ENCODE measurements at places on chromosomes 2 and 18.

DNA sequence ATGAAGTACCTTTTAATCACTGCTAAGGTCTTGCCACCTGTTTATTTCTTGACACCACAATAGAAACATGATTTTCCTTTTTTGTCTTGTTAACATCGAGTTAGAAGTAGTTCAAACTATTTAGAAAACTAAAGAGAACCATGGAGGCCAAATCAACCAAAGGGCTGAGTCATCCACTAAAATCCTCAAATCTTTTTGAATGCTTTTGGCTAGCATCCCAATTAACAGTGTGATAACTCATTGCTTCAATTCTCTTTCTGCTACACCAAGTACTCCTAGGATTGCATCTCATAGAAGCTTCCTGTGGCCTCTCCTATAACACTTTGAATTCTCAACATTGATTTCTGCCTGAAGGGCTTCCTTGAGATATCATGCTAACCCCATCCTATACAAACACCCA lies 159.9 kb upstream of the MMADHC start:
- no peak for DNase-seq

DNA sequence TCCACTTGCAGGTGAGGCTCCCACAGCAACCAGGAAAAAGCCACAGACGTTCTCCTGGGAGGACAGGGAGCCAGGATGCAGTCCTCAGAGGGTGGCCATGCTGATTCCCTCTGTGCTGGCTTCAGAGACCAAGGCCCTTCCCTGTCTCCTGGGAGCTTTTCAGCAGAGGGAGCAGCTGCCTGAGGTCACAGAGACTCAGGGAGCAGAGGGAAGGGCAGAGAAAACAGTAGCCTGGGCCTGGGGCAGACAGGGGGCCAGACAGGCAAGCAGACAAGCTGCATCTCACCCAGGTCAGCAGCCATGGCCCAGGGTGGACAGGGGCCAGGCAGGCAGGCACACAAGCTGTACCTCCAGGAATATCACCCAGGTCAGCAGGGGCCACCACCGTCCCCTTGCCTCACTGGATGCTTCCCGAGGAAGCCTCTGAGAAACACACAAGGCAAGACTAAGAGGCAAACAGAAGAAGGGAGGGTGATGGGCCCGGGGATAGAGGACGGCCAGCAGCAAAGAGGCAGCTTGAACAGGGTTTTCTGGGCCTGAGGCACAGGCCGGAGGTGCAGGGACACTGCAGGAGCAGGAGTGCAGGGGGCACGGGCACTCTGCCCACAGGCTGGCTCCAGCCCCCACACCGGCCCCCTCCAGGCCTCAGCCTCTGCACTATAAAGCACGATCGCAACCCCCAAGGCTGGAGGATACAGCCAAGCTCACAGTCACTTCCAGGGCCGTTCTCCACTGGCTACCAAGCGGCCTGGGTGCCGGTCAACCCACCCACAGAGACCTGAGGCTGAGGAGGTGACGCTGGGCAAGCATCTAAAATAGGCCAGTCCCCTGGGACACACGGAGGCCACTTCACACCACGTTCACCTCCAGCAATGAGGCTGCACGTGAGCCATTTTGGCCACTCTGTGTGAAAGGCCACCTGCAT lies 6.1 kb downstream of the SLC66A2 start:
- no peak for DNase-seq

GRCh38 chr2:157168501-157168900 lies 89.0 kb upstream of the GALNT5 start:
- DNase-seq, result no peak

GRCh38 chr18:41820784-41821183 lies 134.2 kb upstream of the PIK3C3 start:
- DNase-seq, result no peak

DNA sequence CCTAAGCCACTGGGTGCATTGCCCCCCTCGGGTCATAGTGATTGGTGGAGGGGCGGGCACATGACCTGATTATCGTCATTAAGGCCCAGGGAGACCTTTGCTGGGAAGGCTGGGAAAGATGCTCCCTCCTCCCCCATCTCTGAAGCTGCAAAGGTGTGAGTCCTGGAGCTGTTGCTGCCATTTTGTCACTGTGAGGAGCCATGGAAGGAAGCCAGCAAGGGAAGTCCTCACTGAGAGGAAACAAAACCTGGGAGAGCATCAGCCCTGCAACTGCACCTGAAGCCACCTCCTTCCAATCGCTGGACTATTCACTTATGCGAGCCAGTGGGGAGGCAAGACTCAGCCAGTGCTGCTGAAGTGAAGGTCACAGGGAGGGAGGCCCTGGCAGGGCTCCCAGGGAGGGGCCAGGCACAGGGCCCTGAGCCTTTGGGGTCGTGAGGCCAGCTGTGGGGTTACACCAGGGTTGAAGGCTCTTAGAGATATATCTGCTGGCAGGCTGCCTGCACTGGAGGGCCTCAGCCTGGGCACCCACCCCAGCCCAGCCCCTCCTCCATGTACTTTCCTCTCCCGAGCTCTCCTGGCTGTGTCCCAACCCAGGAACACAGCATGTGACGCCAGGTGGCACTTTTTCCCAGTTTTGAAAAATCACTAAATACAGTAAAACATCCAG lies 10.7 kb upstream of the FAHD2A start:
- DNase-seq, result no peak

DNA sequence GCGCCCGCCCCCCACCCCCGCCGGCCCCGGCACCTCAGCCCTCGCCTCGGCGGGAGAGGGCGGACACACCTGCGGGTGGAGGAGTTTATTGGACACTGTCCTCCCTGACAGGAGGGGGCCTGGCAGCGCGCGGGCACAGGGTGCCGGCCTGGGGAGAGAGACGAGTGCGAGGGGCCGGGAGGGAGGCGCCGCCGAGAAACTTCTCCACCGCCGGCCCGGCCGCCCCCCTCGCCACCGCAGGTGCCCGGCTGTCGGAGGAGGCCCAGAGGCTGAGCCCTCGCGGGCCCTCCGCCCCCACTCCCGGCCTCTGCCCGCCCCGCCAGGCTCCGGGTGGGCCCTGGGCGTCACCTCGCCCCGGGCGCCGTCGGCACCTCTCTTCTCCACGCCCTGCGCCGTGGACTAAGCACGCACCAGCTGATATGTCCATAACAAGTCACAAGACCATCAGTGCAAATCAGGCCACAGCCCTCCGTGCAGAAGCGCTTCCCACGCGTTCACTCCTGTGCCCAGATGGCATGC lies 311.3 kb downstream of the CELF4 start:
- DNase-seq, result no peak

- DNase-seq, result no peak
Observed at GRCh38 chr2:128498589-128498988, 179.9 kb upstream of the HS6ST1 start.

DNA sequence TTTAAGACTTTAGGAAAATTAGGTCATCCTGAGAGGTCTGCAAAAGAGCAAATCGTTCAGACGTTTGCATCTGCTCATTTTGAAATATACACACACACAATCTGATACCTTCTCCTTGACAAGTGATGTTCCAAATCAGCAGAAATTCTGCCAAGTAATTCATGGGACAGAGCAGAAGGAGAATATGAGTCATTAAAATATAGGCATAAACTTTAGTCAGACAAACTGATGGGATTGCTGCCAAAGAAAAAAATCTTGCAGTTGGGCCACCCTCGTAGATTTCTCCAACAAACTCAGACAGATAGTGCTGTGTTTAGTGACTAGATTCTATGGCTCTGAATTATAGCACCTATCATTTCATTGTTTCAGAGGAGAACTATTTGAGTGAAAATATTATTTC lies 336.3 kb downstream of the NYAP2 start:
- no peak for DNase-seq

DNA sequence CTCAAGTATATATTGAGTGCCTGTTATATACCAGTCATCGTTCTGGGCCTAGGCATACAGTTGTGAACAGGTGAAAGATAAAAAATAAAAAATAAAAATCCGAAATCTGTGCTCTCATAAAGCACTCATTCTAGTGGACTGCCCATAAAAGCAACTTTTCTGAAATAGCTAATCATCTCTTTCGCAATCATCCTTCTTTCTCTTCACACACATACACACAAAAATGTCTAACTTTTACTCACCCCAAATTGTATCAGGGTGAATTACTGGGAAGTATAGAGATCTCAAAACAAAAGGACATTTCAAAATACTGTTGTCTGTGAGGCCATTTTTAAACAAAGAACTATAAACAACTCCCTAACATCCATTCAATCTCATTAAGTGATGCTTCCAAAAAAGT lies 29.6 kb upstream of the ORC2 start:
- no peak for DNase-seq

DNA sequence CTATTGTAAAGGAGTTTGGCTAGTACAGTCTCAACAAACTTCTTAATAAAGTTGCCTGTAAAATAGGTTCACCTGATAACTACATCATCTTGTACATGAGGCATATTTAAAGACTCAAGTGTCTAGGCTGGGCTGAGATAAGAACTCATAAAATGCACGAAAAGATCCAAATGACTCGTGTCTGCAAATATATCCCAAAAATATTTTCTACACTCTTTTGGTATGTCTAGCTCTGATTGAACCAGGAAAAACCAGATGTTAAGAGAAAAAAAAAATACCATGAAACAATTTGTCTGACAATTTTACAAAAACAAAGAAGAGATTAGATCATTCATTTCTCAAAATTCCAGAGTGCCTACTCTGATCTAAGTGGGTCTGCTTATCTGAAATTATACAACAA lies 166.9 kb upstream of the OSR1 start:
- no peak for DNase-seq

GRCh38 chr2:152054593-152054992 lies 44.3 kb downstream of the CACNB4 start:
- DNase-seq, result no peak

DNA sequence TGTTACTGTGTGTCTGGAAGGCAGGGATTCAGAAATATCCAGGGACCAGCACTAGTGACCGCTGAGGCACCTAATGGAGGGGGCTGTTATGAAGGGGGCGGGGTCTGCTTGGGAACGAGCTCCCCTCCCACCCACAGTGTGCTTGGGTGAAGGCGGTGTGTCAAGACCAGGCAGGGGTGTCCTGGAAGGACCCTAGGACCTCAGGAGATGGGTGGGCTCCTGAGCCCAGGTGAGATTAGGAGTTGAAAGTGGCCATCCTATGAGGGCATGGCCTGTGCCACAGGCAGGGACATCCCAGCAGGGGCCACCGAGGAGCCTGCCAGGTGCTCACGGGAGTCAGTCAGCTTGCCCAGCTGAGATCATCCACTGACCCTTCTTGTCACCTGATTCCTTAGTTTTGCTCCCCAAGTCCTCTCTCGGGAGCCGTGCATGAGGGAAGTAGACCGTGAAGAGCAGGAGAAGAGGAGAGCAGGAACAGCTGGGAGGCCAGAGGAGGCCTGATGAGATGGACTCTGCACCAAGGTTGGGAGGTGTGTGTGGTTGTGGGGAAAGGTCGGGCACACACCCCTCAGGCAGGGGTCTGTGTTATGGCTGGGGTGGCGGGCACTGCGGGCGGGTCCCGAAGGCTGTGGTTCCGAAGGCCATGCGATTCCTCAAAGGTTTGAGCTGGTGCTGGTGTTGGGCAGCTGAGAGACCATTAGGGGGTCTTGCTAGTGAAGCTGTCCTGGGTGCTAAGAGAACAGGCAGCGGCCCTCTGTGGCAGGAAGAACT lies 180.9 kb upstream of the HS6ST1 start:
- DNase-seq, result no peak

GRCh38 chr2:172147944-172148650 lies 45.4 kb upstream of the DLX2 start:
- DNase-seq, result no peak

- DNase-seq, result no peak
Observed at GRCh38 chr18:9000733-9001132, 101.8 kb upstream of the NDUFV2 start.

- DNase-seq, result no peak
Observed at GRCh38 chr18:36331521-36331971, 34.0 kb downstream of the FHOD3 start.

DNA sequence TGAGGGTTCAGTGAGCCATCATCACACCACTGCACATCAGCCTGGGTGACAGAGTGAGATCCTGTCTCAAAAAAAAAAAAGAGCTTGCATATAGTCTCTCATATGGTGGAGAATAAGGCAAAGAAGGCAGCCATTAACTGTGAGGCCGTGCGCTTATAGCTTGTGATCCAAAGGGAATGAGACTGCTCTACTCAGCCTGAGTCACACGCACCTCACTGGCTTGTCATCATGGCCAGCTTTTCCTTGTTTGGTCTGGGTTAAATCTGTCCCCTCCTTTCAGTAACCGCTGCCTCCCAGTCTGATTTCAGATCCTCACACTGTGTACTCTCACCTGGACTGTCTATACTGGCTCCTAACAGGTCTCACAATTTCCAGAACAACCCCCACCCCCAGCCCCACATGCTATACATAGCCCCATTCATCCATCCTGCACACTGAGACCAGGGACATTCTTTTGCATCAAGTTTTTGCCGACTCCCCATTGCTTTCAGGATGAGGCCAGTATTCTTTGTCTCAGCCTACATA lies 35.3 kb upstream of the ANKRD44 start:
- DNase-seq, result no peak

- no peak for DNase-seq
Observed at GRCh38 chr2:37343537-37344434, 644 bp upstream of the QPCT start.

- no peak for DNase-seq
Observed at GRCh38 chr2:75055820-75056675, 97.6 kb downstream of the POLE4 start.

DNA sequence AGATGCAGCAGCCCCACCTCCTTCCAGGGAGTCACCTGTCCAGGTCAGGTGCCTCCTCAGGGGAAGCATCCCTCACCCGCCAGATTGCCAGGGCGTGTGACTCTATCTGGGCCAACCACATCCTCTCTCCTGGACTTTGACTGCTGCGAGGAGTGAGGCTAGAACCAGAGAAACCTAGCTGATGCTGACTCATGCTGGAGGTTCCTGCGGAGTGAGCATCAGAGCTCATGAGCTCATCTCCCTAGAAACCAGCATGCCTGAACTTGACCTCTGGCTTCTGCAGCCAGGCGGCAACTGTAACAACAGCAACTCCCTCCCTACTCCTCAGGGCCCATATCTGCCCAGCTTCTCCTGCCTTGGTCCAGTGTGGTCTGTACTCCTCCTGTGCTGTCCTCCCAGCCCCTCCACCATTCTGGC lies 28.3 kb upstream of the NT5DC4 start:
- peak; percentile 76 for DNase-seq

GRCh38 chr2:86226636-86227520 lies 27.6 kb downstream of the MRPL35 start:
- no peak for DNase-seq

- DNase-seq, result no peak
Observed at GRCh38 chr2:226903179-226903578, 67.3 kb downstream of the RHBDD1 start.

DNA sequence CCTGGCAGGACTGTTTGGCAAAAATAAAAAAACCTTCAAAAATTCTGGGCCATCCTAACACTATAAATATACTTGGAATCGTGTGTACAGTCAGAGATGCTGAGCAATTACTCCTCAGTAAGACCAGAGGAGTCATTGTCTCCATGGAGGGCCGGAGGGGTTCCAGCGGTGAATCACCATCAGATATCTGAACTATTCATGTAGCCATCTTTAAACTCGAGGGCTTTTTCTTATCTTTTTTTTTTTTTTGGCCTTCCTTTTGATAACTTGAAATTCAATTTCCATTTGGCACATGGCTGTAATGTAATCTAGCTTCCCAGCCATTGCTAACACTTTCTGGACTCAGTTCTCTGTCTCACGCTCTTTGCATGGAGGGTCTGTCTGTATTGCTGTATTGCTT lies 7.4 kb upstream of the FHL2 start:
- DNase-seq, result no peak

GRCh38 chr2:42859006-42859552 lies 66.7 kb upstream of the HAAO start:
- DNase-seq, result peak; percentile 72

Measured in activated CD4-positive, alpha-beta T cell treated with anti-CD3 and anti-CD28 coated beads, Interleukin-2, amount 10 ng/mL, durations not matched to agents 7 days and 5 days (primary cell).